ENCODE measurements at places on chromosomes 1 and 21. TPM values are rescaled to one million over a fixed set of nuclear protein-coding genes. Genes with fewer than 3 reads are reported as not detected.

GRCh38 chr21:31180256-31181081 lies 142.2 kb upstream of the KRTAP19-8 start:
- peaks cover 59% of the 10 kb centered on the region for H3K4me1 ChIP-seq
- peak; percentile 43 for DNase-seq
- H3K27ac ChIP-seq: no peak overlapping the region
- peaks cover 23% of the 10 kb centered on the region for H3K36me3 ChIP-seq
- H3K4me3 ChIP-seq: no peak overlapping the region

GRCh38 chr1:102751111-102751510 lies 357.2 kb downstream of the COL11A1 start:
- H3K27me3 ChIP-seq: no peaks in the 10 kb centered on the region
- H3K4me3 ChIP-seq: no peak overlapping the region
- no peaks in the 10 kb centered on the region for H3K4me1 ChIP-seq
- no peaks in the 10 kb centered on the region for H3K36me3 ChIP-seq
- H3K27ac ChIP-seq: no peak overlapping the region

GRCh38 chr1:160227561-160227960 lies 22.4 kb downstream of the PEA15 start:
- H3K4me3 ChIP-seq: no peak overlapping the region
- DNase-seq: no peak
- no peaks in the 10 kb centered on the region for H3K4me1 ChIP-seq
- H3K36me3 ChIP-seq: peaks cover 46% of the 10 kb centered on the region

DNA sequence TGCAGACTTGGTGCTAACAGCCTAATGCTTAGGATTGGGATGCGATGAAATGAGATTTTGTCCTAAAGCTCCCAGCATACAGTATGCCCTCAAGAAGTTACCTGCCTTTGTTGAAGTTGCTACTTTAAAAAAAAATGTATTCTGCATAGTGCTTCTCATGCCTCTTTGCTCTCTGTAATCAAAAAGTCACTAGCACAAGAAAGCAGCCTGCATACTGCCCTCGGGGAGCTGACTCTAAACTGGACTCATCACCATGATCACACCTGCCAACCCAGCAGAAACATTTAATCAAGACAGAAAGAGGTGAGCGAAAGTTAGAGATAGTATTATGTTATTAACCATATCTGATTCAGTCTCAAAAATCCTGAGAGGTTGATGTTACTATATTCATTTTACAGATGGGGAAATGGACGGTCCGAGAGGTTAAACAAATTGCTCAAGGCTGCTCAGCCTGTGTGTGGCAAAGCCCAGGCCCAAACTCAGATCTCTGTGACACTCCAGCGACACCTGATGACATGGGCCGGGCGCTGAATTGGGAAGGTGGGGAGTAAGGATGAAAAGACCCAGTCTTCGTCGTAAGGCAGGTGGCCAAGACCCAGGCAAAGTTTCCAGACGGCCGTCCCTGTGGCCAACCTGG lies 1.1 kb downstream of the BATF3 start:
- peaks cover 22% of the 10 kb centered on the region for H3K36me3 ChIP-seq
- H3K4me1 ChIP-seq: peaks cover 52% of the 10 kb centered on the region
- H3K27ac ChIP-seq: peak overlapping the region; percentile 78
- peak overlapping the region; percentile 87 for H3K4me3 ChIP-seq

DNA sequence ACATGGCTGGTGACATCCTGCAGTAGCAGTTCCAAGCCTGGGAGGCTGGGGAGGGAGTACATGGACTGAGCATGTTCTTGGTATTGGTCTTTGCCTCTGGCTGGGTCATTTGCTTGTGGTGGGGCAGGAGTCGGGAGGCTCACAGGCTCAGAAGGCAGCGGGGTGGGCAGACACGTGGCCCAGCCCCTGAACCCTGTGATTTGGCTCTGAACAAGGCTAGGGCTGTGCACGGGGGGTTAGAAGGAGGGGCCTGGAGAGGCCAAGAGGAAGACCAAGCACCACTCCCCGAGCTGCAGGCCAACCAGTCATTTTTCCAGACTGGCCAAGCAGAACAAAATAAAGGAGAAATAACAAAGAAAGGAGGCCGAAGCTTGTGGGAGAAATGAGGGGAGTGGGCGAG lies 9.7 kb upstream of the PRELP start:
- H3K4me3 ChIP-seq: no peak overlapping the region
- H3K27ac ChIP-seq: no peak overlapping the region
- H3K27me3 ChIP-seq: peaks cover 11% of the 10 kb centered on the region
- no peaks in the 10 kb centered on the region for H3K36me3 ChIP-seq
- no peaks in the 10 kb centered on the region for H3K4me1 ChIP-seq
- DNase-seq: no peak

GRCh38 chr1:232590744-232591082 lies 39.2 kb downstream of the SIPA1L2 start:
- no peaks in the 10 kb centered on the region for H3K27me3 ChIP-seq
- H3K36me3 ChIP-seq: no peaks in the 10 kb centered on the region
- H3K4me3 ChIP-seq: no peak overlapping the region
- H3K27ac ChIP-seq: no peak overlapping the region
- H3K4me1 ChIP-seq: peaks cover 8% of the 10 kb centered on the region
- DNase-seq: no peak

GRCh38 chr1:15526021-15526489 lies 593 bp upstream of the DNAJC16 start:
- peaks cover 53% of the 10 kb centered on the region for H3K4me1 ChIP-seq
- H3K27ac ChIP-seq: peak overlapping the region; percentile 100
- H3K27me3 ChIP-seq: no peaks in the 10 kb centered on the region
- peak; percentile 30 for DNase-seq
- H3K4me3 ChIP-seq: peak overlapping the region; percentile 82
- peaks cover 2% of the 10 kb centered on the region for H3K36me3 ChIP-seq

DNA sequence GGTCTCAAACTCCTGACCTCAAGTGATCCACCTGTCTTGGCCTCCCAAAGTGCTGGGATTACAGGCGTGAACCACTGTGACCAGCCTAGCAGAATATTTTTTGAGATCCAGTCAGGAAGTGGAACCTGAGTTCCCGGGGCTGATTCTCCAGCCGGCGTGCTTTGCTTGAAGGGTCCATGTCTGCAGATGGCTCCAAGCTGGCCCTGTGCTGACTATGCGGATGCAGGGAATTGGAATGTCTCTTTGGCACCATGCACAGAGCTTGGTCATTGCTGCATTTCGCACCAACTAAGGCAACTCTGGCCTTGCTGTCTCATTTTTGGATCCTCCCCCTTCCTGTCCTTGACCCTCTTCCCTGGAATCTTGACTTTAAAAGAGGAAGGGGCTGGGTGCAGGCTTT lies 28.1 kb downstream of the ARHGEF10L start:
- no peaks in the 10 kb centered on the region for H3K36me3 ChIP-seq
- no peak overlapping the region for H3K4me3 ChIP-seq
- no peak for DNase-seq
- no peak overlapping the region for H3K27ac ChIP-seq
- H3K27me3 ChIP-seq: no peaks in the 10 kb centered on the region
- H3K4me1 ChIP-seq: no peaks in the 10 kb centered on the region

DNA sequence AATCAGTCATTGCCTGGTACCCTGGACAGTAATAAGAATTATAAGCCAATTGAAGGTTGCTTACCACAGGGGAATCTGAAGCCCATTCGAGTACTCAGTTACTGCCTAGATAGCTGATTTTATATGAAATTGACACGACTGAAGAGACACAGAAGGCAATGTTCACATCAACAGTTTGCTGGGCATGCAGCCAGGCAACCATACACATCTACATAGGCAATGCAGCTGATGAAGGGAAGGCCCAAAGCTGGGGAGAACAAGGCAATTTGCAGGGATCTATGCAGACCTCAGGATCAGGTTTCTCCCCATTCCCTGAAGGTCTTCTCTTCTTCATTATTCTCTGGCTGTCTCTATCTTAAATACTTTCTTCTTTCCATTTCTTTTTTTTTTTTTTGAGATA lies 448.7 kb downstream of the PTBP2 start:
- no peak for DNase-seq
- no peaks in the 10 kb centered on the region for H3K27me3 ChIP-seq
- peaks cover 2% of the 10 kb centered on the region for H3K36me3 ChIP-seq
- H3K27ac ChIP-seq: no peak overlapping the region

DNA sequence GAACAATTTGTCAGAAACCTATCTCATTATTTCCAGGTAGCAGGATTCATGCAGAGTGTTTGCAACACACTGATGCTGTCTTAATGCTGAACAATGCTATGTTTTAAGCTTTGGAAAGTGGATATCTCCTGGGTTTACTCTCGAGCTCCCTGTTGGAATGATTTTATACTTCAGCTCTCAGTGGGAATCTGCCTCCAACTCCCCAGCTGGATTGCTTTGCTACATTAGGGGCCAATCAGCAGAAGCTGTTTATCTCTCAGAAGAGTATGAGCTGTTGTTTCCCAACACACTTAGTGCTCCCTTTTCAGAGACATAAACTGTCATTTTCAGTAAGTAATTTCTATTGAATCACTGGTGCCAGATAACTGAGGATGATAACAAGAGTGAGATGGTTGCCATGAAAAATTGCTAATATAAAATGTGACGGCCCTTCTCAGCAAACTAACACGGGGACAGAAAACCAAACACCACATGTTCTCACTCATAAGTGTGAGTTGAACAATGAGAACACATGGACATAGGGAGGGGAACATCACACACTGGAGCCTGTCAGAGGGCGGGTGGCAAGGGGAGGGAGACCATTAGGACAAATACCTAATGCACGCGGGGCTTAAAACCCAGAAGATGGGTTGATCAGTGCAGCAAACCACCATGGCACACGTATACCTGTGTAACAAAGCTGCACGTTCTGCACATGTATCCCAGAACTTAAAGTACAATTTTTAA lies 265.9 kb upstream of the RUNX1 start:
- H3K4me3 ChIP-seq: no peak overlapping the region
- DNase-seq: no peak
- no peak overlapping the region for H3K27ac ChIP-seq
- H3K36me3 ChIP-seq: no peaks in the 10 kb centered on the region
- no peaks in the 10 kb centered on the region for H3K27me3 ChIP-seq
- no peaks in the 10 kb centered on the region for H3K4me1 ChIP-seq

DNA sequence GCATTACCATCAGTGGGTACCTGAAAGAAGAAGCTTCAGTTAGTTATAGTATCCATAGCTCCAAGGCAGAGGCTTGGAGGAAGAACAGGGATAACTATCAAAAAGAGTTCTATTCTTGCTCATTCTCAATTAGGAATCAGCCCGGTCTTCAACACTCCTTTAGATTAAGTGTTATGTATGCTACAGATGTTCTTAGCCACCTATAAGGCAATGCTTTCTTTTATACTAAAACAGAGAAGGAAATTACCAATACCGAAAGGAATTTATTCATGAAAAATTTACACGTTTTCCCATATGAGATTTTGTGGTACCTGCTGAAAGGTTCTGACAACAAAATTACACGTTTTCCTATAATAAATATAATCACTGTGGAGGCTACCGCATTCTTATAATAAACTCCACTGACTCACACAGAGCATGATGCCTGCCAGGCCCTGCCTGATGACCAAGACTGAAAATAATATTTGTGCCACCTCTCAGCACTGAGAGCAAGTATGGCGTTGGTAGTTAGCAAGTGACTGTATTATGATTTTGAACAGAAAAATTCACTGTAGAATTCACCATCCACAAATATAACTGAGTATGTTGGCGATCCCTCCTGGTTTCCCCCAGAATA lies 58.3 kb downstream of the APP start:
- H3K4me3 ChIP-seq: no peak overlapping the region
- no peaks in the 10 kb centered on the region for H3K4me1 ChIP-seq
- H3K36me3 ChIP-seq: peaks cover 1% of the 10 kb centered on the region

GRCh38 chr1:7993593-7994479 lies 32.3 kb downstream of the ERRFI1 start:
- no peak for DNase-seq
- H3K4me1 ChIP-seq: no peaks in the 10 kb centered on the region
- H3K4me3 ChIP-seq: no peak overlapping the region
- H3K27me3 ChIP-seq: no peaks in the 10 kb centered on the region
- peaks cover 14% of the 10 kb centered on the region for H3K36me3 ChIP-seq
- H3K27ac ChIP-seq: no peak overlapping the region

DNA sequence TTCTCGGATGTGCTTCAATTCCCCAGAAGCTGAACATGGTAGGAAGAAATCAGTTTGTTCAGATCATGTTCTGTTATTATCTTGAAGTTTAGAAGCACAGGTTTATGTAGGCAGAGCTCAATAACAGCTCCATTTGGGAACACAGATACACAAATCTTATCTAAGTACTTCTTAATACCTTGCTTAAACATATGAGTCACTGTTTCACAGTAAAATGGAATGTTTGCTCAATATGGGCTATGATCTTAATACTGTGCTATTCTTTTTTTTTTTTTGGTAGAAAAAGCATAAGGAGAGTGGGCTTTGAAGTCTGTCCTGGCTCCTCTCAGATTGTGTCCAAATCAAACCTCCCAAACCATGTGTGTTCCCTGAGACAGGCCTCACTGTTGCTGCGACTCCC lies 13.4 kb downstream of the PROK1 start:
- peaks cover 1% of the 10 kb centered on the region for H3K27me3 ChIP-seq
- no peaks in the 10 kb centered on the region for H3K36me3 ChIP-seq
- no peak overlapping the region for H3K27ac ChIP-seq
- no peak overlapping the region for H3K4me3 ChIP-seq

- H3K4me3 ChIP-seq: no peak overlapping the region
- peaks cover 3% of the 10 kb centered on the region for H3K27me3 ChIP-seq
- H3K36me3 ChIP-seq: no peaks in the 10 kb centered on the region
- DNase-seq: no peak
Measured at GRCh38 chr1:171212607-171213351, 27.7 kb downstream of the FMO2 start.

The SH2D2A gene
- total RNA-seq: 86.7 TPM

The DISP1 gene
- 1.5 TPM for total RNA-seq

The KCNE1 gene
- 0.26 TPM for total RNA-seq

The CRP gene
- not detected for total RNA-seq

The ERICH3 gene
- not detected for total RNA-seq

The GPR25 gene
- 0.82 TPM for total RNA-seq

The CLCA4 gene
- total RNA-seq: not detected

The CD247 gene
- total RNA-seq: 243 TPM

The LGR6 gene
- not detected for total RNA-seq

The MEX3A gene
- total RNA-seq: 0.05 TPM

The ANKRD35 gene
- total RNA-seq: 0.76 TPM

The SPATA1 gene
- 3.4 TPM for total RNA-seq

The IL10RB gene
- total RNA-seq: 44.2 TPM

The DDR2 gene
- 0.08 TPM for total RNA-seq

The CD1D gene
- total RNA-seq: not detected
